ENCODE measurements at places on chromosomes 2 and 18.

DNA sequence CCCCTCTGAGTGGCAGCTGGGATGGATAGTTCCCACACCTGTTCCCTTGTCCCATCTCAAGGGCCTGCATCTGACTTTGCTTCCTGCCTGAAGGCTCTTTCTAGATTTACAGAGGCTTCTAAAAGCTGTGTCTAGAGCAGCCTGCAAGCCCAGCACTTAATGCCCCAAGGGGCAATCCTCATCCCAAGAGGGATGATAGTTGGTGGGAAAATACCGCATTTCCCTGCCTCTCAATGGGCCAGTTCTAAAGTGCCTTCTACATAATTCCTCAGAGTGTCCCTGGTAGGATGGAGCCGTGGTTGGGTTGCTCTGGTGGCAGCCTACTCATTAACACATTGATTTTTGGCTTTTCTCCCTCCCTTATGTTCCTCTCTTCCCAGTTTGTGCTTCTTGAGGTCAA, 29.5 kb downstream of the LAMA3 start:
- DNase-seq, result no peak

- no peak for DNase-seq
Measured at GRCh38 chr2:52475590-52475989, 1292.0 kb upstream of the CHAC2 start.

DNA sequence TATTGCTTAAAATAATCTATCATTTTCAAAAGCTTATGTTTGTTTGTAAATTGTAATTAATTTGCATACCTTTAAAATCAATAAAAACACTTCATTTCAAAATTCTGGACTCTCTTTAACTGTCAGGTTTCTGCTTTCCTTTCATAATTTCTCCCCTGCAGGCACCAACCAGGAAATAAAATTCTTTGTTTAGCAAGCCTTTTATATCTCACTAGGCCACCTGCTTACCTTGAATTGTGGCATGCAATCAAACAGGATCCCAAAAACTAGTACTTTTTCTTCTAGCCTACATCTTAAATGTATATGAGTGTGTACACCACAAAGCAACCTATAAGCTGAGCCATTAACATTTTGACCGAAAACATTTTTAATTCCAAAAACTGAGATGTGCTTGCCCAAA, 233.1 kb downstream of the NR4A2 start:
- peak; percentile 79 for DNase-seq

GRCh38 chr2:160282063-160282580, 82.0 kb upstream of the ITGB6 start:
- no peak for DNase-seq

DNA sequence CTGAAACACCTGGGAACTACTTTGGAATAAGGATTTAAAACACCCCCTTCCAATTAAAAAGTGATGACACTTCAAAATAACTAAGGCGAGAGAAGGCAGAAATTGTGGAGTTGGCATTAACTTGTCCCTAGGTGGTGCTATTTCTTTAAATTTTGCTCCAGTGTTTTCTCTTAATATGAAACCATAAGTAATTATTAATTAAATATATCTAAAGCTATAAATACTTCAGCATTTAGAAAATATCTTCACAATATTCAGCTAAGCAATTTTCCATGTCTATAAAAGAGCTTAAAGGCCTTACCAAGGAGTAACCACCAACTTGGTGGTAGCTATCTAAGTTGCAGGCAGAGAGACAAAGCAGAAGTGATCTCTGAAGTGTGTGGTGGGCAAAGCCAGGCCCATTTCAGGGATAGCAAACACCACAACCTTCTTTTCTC, 186.8 kb upstream of the PGAP1 start:
- DNase-seq, result peak; percentile 40

DNA sequence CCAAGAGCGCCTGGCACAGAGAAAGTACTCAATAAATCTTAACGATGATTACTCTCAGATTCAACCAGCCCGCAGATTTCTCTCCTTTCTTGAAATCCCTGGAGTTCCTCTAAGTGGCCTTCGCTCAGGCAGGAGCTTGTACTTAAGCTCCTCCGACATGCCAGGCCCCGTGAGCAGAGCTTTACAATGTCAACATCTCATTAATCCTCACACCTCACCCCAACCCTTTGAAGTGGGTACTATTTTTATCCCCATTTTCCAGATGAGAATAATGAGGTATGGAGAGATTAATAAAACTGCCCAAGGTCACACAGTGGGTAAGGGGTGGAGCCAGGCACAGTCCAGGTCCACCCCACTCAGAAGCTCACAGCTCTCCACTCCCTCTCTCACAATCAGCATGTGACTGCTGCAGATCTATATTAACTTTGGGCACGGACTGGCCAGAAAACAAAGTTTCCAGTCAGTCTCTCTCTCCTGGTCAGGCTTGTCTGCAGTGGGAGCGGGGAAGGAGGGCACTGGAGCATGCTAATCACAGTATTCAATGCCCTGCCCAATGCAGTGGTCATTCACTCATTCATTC, 18.0 kb downstream of the DNMT3A start:
- DNase-seq, result no peak

GRCh38 chr18:8844721-8845148, 139.4 kb downstream of the MTCL1 start:
- peak; percentile 98 for DNase-seq

DNA sequence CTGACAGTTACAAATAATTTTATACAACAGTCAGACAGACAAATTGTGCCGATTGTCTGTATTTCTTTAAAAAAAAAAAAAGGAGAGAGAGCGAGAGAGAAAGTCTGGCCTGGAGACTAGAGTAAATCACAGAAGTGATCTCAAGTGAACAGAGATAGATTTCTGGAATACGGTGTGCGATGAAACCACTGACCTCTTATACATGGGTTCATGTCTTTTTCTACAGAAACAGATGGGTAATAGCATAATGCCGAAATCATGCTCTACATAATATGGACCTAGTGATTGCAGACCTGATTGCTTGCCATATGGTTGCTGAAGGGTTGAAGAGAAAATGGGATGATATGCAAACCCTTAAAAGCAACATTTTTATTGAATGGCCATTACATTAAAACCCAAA, 403.3 kb upstream of the FANCL start:
- peak; percentile 74 for DNase-seq

DNA sequence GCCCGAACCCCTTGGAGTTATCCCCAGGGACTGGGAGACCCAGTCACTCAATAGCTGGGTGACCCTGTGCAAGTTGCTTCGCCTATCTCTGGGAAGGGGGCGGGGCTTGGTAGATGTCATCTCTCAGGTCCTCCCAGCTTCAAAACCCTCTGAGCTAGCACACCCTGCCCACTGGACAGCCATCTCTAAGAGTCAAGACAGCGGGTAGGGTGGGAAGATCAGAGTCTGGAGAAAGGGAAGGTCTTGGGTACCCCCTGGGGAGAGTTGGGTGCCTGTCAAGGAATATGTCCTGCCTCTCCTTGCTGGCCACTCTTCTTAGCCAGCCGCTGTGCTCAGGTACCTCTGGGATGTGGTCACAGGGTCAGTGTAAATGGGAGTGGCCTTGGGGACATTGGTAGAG, 8.0 kb downstream of the GLI2 start:
- no peak for DNase-seq

DNA sequence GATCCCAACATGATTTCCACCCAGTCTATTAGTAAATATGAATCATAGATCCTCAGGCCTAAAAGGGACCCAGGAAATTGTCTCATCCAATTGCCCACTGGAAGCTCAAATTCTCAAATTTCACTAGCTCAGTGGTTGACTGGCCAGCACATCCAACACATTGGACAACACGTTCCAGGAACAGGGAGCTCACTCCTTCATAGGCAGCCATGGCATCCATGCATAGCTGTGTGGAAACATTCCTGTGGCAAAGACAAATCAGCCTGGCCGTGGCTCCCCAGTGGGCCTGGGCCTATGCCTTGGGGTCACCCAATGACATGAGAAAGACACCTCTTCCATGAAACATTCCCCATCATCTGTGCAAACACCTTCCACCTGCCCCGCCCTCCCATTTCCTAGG, 261.1 kb downstream of the ANAPC1 start:
- DNase-seq, result no peak

DNA sequence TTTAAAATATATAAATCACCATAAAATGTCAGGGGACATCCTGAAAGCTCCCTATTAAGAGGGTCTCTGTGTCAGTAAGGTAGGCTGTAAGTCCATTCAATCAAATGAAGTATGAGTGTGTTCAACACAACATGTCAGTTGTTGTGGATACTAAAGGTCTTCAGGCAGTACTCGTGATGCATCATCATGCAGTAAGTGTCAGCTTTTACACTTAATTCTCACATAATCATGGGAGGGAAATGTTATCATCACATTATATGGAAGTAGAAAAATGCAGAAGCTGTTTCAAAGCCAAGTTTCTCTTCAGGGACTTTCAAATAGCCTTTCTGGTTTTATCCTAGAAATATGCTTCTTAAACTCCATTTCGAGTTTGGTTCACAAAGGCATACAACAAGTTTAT, 477.1 kb upstream of the ID2 start:
- no peak for DNase-seq

- peak; percentile 65 for DNase-seq
Measured at GRCh38 chr2:190088917-190089316, 26.4 kb upstream of the MSTN start.
